Activated CD4-positive, alpha-beta T cell treated with anti-CD3 and anti-CD28 coated beads for 48 hours (primary cell): ENCODE measurements at places on chromosomes 3 and 15.

DNA sequence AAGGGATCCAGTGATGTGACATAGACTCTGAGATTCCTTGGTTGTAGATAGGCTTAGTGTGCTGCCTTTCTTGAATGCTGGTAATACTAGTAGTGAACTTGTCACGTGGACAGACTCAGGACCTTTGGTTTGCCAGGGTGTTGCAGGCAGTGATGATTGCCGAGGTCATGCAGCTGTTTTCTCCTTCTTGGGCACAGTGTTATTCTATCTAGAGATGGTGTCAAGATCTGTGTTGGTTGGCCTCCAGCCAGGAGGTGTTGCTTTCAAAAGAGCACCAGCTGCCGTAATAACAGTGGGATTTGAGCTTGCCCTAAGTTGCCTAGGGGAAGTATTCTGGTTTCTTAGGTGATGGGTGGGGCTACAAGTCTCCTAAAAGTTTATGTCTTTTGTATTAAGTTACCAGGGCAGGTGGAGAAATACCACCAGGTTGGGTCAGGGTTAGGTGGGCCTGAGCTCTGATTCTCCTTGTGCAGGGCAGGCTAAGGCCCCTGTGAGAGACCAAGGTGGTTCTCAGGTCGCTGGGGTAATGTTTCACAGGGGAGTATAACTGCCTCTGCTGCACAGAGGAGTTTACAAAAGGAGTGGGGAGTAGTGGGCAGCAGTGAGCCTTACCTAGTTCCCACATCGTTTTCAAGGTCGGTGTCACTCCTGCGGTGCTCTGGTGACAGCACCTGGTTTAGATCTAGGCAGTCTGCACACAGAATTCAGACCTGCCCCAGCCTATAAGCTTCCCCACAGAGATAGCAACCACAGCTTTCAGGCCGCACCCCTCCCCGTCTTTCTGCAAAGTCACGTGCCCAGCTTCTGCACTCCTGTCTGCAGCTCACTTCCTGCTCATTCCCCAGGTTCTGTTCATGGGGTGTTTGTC lies 350.3 kb downstream of the DOCK3 start:
- peak; percentile 67 for DNase-seq

GRCh38 chr15:81215531-81215930 lies 18.9 kb downstream of the IL16 start:
- DNase-seq: no peak

DNA sequence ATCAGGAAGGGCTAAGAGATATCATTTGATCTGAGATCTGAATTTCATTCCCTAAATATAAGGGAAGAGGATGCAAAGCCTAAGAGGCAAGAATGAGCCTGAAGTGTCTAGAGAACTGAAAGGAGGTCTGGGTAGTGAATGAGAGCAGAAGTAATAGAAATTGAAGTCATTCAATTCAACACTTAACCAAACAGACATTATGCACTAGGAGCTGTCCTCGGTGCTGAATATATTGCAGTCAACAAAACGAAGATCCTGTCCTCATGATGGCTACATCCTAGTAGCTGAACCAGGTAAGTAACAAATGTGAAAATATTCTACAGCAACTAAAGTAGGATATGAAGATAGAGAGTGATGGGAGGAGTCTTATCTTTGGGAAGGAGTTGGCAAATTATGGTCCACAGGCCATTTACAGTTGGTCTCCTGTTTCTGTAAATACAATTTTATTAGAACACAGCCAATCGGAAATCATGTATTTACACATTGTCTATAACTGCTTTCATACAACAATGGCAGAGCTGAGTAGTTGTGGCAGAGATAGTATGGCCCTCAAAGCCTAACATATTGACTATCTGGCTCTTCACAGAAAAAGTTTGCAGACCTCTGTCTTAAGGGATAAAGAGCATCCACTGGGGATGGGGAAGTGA lies 192.9 kb upstream of the CADPS start:
- DNase-seq: no peak

DNA sequence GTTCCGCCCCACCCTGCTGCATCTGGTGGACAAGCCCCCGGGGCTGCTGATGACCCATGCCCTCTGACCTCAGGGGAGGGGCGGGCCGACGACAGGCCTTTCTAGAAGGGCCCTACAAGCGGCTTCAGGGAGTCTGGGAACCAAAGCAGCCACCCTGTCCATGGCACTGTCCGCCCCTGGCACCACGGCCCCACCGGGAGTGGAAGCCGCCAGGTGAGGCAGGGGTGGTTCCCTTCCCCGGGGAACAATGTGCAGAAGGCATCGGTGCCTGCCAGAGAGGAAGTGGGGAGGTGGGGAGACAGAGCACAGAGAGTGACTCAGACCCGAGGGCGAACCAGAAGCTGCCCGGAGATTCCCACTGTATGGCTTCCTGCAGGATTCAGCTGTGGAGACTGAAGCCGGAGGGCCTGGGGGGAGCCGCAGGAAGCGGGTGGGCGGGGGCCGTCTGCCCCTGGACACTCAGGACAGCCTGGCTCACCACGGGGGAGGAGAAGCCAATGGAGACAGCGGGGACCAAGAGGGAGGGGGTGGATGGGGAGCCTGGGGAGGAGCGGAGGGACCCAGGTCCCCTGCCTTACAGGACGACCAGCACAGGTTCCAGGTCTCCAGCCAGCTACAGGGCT lies 134.0 kb downstream of the TPRA1 start:
- peak; percentile 15 for DNase-seq
